AG09319 (cell line): ENCODE measurements at places on chromosomes 7 and 10.

DNA sequence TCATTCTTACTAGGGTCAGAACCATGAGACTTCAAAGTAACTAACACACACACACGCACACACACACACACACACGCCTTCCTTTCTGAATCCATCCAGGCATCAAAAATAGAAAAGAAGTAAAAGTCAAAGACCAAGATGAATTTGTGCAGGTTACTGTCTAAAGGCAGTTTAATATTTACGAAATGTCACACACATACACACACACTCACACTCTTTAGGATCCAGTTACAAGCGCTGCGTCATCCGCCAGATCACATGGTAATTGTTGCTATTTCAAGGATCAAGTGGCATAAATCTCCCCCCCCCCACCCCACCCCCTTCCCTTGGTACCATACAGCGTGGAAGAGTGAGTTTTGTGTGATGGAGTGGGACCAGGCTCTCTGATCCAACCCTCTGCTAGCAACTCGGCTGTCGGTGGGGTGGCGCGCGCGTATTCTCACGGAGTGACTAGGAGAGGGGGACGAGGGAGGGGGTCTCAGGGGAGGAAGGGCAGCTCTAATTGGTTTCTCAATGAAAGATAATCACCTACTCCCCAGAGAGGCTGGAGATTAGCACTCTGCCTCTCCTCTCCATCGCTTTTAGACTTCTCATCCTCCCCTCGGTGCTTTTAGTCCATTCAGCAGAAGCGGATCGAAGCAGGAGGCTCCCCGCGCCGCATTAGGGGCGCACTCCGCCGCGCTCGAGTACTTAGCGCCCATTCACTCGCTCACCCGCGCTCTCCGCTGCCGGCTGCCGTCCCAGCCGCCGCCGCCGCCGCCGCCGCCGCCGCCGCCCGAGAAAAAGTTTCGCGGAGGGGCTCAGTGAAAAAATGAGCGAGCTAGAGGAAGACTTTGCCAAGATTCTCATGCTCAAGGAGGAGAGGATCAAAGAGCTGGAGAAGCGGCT, 83.5 kb upstream of the PRKG1 start:
- peak; percentile 74 for DNase-seq

- no peak for DNase-seq
Measured at GRCh38 chr7:29306319-29306991, 111.9 kb downstream of the CHN2 start.

GRCh38 chr7:81267508-81267907, 348.7 kb upstream of the SEMA3C start:
- no peak for DNase-seq

DNA sequence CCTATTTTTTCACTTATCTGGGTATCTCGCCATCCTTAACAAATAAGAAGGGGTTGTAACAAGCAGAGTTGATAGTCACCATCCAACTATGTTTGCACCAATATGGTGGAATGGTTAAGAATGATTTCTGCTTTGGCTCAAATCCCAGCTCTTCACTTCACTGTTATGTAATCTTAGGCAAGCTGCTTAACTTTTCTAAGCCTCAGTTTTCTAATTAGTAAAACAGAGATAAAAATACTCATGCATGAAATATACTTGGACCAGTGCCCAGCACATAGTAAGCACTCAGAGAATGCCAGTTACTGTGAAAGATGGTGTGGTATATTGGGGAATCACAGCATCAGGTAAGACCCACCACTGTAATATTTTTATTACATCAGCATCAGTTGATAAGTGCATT, 33.6 kb downstream of the ABCB1 start:
- no peak for DNase-seq

DNA sequence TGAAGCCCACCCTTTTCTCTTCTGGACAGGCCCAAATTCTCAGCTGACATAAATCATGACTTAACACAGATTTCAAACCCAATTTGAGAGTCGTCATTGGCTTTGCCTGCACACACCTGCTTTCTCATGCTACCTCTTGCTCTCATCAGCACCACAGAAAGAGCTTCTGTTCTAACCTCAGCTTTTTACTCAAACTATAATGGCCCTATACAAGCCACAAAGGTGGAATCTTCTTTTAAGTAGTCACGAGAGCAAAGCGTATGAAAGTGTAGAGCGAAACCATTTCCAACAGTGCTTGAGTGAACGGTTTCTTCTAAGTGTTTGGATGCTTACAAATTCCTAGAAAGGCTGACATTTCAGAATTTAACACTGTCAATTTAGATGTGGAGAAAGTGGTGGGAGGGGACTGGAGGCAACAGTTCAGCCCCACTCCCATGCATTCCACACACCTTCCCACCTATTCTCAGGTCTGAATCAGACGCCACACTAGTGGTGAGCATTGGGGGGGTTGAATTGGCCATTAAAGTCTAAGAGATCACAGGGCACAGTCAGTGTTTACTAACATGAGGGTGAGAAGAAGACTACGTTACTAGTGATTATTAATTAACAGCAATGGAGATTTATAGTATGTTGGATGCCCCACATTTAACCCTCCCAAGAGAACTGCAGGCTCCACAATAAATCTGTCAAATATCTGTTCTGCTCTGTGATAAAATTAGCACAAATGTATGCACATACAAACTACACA, 114.0 kb downstream of the PRKCQ start:
- DNase-seq: no peak

DNA sequence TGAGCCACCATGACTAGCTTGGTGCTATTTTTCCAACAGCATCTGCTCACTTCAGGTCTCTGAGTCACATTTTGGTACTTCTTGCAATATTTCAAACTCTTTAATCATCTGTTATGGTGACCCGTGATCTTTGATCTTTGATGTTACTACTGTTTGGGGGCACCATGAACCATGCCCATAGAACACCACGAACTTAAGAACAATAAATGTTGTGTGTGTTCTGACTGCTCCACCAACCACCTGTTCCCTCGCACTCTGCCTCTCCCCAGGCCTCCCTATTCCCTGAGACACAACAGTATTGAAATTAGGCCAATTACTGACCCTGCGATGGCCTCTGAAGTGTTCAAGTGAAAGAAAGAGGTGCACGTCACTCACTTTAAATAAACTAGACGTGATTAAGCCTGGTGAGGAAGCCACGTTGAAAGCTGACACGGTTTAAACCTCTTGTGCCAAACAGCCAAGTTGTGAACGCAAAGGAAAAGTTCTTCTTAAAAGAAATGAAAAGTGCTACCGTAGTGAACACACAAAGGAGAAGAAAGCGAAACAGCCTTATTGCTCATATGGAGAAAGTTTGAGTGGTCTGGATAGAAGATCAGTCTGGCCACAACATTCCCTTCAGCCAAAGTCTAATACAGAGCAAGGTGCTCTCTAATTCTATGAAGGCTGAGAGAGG, 27.2 kb upstream of the ATP6V0A4 start:
- DNase-seq: no peak

DNA sequence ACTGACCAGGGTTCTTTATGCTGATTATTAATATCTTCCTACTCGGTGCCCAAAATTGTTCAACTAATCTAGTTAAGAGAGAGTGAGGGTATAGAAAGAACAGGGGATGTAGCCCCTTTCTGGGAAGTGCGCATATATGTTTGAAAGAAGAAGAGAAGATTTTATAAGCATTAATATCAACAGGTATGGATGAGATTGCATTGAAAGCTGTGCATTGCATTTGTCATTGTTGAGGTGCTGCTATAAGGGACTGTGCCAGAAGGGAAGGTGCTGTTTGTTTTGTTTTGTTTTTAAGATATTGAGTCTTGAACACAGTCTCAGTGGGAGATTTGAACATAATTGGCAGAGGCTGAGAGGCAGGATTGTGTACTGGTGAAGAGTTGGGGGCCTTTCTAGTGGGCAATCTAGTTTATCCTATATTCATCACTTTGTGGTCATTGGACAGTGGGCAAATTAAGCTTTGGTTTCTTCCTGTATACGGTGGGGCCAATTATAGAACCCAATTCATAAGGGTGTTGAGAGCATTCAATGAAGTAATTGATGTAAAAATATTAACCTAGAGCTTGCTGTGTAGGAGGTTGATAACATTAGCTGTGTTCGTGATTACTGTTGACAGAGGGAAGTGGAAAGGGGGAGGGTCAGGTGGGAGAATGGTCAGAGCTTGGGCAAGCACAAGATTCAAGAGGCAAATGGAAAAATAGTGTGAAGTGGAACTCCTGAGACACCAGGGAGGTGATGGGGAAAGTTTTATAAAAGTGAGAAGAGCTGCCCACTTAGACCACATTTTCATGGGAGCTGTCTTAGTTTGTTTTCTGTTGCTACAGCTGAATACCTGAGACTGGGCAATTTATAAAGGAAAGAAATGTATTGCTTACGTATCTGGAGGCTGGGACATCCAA, 19.9 kb upstream of the PCGF5 start:
- no peak for DNase-seq

GRCh38 chr10:102776779-102777456, 33.2 kb downstream of the WBP1L start:
- DNase-seq: peak; percentile 88

DNA sequence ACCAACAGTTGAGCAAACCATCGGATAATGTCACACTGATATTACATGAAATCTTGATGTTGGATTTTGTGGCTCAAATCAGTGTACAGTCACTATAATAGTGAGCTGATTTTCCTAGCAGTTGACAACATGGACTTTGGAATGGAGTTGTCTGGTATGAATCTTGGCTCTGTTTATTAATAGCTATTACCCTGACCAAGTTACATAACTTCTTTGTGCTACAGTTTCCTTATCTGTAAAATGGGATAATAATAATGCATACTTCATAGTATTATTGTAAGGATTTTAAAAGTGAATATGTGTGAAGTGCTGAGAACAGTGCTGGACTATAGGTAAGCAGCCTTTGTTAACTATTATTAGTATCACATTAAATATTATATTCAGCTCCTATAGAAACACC, 26.1 kb upstream of the ANLN start:
- no peak for DNase-seq

DNA sequence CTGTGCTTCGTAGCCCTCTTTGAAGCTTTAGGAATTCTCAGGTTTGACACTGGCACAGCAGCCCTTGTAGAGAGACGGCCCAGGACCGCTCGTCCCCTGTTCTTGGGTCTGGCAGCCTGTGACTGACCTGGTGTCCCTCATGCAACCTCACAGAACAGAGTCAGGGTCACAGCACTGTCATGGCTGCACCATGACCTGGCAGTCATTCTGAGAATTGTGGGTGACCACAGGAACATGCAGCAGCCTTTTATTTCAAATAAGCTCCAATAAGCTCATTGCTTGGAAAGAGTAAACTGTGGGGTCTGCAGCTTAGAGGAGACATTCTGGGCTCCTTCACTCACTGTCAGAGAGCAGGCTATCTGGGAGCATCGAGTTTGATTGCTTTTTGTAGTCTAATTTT, 42.5 kb downstream of the MYO1G start:
- no peak for DNase-seq
